Osteoblast (primary cell): ENCODE measurements at places on chromosomes 2 and 18. TPM values are rescaled to one million over a fixed set of nuclear protein-coding genes. Genes with fewer than 3 reads are reported as not detected.

- no peak for DNase-seq
These were observed 612.1 kb downstream of the KCNJ3 start for GRCh38 chr2:155310589-155310988.

GRCh38 chr2:49686291-49686690 lies 532.0 kb upstream of the FSHR start:
- no peak for DNase-seq

- DNase-seq = no peak
These were observed 115.7 kb downstream of the MSH2 start for GRCh38 chr2:47518497-47519146.

DNA sequence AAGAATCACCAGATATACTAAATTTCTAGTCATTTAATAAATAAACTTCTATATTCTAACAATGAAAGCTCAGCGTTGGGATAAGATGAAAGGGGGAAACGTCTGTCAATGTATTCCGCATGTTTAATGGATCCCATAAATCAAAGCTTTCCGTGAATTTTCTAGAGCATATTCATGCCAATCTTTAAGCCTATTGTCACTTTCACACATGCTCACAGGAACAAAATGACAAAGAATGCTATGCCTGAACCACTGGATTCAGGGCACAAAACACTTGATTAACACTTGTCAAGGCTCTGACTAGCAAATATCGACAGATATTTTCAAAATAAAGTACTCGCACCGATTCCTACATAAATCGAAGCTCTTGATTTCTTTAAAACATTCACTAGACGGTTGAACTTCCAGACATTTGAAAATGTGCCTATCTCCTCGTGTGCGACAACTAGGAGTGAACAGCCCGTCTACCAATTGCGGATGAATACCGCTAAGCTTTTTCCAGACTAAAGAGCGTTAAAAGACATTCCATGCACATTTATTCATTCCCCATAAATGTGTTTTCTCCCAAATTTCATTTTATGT lies 1.8 kb downstream of the TLK1 start:
- DNase-seq = no peak

DNA sequence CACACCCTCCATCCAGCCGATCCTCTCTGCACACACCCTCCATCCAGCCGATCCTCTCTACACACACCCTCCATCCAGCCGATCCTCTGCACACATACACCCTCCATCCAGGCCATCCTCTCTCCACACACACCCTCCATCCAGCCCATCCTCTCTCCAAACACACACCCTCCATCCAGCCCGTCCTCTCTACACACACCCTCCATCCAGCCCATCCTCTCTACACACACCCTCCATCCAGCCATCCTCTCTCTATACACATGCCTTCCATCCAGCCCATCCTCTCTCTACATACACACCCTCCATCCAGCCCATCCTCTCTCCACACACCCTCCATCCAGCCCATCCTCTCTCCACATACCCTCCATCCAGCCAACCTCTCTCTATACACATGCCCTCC lies 83.1 kb downstream of the EIPR1 start:
- DNase-seq = no peak

- DNase-seq = no peak
These were observed 139.5 kb upstream of the SETBP1 start for GRCh38 chr18:44541159-44541558.

DNA sequence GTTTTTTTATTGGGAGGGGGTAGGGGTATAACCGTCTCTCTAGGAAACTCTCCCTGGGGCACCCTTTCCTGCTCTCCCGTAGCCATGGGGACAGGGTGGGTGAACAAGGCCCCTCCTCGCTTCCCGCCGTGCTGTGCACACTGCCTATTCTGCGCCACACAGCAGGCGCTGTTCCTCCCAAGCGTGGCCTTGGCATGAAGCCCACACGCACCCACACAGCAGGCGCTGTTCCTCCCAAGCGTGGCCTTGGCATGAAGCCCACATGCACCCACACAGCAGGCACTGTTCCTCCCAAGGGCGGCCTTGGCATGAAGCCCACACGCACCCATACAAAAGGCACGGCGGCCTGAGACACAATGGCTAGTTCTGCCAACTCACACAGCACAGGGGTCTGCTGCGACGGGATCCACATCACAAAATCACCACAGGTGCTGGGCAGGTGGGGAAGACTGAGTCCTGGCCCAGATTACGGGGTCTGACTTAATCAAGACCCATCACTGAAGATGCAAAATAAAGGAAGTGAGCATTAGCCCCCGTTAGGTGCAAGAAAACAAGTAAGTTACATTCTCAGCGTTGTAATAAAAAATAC lies 46.6 kb upstream of the TPO start:
- DNase-seq = no peak

- no peak for DNase-seq
These were observed 28.3 kb upstream of the EPHA4 start for GRCh38 chr2:221600388-221600787.

- no peak for DNase-seq
These were observed 12.2 kb downstream of the PLB1 start for GRCh38 chr2:28507796-28508764.

DNA sequence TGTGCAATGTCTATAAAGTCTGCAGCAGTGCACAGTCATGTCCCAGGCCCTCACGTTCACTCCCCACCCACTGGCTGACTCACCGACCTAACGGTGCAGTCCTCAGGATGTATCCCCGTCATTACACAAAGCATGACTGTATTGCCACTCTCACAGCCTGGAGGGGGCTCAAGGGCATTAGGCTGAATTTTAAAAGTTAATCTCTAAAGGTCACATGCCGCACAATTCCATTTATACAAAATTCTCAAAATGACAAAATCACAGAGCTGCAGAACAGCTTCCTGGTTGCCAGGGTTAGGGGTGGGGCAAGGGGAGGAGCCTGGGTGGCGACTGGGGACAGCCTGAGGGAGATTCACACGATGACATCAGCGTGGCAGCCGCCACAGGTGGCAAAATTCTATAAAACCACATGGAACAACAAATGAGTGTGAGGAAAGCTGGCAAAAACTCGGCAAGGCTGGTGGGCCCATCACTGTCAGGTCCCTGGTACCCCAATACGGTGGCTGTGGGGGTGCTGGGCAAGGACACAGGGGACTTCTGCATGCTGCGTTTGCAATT lies 97.6 kb downstream of the NDUFA10 start:
- peak; percentile 98 for DNase-seq

GRCh38 chr2:99862566-99862965 lies 279.8 kb downstream of the AFF3 start:
- DNase-seq = no peak

- peak; percentile 76 for DNase-seq
These were observed 29.5 kb upstream of the SMAD7 start for GRCh38 chr18:48979944-48980890.

DNA sequence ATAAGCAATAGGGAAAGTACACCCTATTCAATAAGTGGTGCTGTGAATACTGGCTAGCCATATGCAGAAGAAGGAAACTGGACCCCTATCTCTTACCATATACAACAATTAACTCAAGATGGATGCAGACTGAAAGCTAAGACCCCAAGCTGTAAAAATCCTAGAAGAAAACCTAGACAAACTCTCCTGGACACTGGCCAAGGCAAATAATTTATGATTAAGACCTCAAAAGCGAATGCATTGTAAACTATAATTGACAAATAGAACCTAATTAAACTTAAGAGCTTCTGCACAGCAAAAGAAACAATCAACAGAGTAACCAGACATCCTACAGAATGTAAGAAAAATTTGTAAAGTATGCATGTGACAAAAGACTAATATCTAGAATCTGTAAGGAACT lies 41.1 kb upstream of the ASXL3 start:
- DNase-seq = no peak

GRCh38 chr2:188291617-188292347 lies at the start of gene GULP1:
GULP1 (plus strand) TSS chr2:188291874; CDS start chr2:188477703, 185,829 bp downstream.
- DNase-seq = peak; percentile 91

DNA sequence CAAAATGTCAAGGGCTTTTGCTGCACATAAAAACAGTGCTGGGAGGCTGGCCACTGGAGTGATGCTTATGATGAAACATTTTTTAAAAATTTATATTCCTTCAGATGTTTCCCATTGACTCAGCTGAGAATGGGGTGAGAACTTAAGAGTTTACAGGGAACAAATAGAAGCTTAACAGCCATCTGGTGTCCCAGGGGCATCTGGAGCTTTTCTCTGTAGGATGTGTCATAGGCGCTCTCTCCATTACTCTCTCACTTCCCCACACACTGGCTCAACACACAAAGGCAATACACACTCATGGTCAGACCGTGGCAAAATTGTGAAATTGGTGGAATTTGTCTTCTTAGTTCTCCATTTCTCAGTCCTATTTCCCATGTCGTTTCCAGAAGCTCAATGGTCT lies 783.1 kb upstream of the LRRTM1 start:
- DNase-seq = no peak

- no peak for DNase-seq
These were observed 251.1 kb upstream of the SMIM21 start for GRCh38 chr18:75678627-75679026.

DNA sequence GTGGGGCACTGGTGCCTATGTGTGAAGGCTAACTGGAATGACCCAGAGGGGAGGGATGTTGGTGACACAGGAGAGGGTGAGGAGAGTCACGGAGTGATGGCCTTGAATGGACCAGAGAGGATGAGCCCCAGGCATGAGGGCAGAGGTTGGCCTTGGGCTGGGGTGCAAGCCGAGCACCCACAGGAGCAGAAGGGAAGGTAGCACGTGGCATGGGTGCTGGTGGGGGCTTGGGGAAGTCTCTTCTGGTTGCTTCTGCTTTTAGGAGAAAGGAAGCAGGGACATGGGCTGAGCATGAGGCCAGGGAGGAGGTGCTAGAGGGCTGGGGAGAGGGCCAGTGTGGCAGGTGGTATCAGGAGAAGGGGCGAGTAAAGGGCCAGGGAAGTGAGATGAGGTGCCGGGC lies 183.8 kb downstream of the DYSF start:
- peak; percentile 49 for DNase-seq

- DNase-seq = no peak
These were observed 13.9 kb downstream of the UBE2F start for GRCh38 chr2:237980751-237981150.

DNA sequence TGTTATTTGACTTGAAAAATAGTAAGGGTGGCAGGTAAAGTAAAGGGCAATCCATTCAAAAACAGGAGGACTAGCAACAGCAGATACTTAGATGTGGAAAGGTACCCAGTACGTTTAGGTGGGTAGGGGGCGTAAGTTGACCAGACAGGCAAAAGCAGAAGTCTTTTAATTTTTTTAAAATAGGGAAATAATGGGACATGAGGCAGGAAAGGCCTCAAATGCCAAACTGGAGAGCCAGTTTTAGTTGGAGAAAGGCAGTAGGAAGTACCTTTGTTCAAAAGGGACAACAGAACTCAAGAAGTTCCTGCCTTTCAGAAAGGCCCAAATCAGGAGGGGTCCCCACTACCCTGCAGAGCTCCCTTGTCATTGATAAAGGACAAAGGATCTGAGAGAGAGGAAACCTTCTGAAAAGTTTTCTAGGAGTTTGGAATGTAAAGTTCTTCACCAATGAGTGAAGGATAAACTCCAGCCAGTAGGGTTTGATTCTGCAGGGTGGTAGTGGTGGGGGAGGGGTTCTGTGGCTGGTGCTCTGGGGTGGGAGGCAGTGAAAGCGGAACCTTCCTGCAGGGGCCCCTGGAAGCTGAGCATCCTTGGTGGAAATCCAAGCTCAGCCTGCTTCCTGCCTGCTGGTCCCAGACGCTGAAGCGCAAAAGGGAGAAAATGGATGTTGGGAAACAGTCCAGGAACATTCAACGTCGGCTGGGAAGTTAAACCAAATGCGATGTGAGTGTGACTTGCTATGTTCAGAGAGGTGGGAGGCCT lies 40.1 kb downstream of the TMEM17 start:
- DNase-seq = no peak

DNA sequence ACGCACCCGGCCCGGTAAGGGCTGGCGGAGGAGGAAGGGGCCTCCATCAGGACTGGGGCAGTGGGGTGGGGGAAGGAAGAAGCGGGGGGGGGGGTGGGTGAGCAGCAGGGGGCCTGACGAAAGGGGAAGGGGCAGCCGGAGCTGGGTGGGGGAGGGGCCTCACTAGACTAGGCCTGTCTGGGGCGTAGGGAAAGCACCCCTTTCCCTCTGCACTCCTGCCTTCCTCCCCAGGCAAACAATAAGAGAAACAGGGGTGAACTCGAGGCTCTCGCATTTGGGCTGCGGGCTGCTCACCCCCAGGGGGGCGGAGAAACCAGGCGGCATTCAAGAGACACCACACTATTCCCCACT lies 82.7 kb upstream of the POMC start:
- no peak for DNase-seq

GRCh38 chr2:162732946-162733698 lies 105.4 kb downstream of the KCNH7 start:
- DNase-seq = no peak

DNA sequence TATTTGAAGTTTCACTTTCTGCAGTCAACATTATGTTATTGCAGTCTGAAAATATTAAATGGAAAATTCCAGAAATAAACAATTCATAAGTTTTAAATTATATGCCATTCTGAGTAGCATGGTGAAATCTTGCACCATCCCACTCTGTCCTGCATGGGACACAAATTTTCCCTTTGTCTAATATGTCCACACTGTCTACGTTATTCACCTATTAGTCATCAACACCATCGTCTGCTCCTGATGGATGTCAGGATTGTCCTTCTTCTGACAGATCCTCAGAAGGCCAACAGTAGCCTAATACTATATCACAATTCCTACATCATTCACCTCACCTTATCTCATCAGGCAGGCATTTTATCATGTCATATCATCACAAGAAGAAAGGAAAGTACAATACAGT lies 163.1 kb downstream of the TXNL1 start:
- DNase-seq = no peak

- no peak for DNase-seq
These were observed 7.5 kb downstream of the LBX2 start for GRCh38 chr2:74491648-74492544.

GRCh38 chr2:216700088-216700567 lies 4.8 kb upstream of the IGFBP5 start:
- DNase-seq = no peak

ADCYAP1 gene
- total RNA-seq = not detected in 2 replicates

CGREF1 gene
- 6.8 and 14.5 TPM in 2 replicates for total RNA-seq

CTIF gene
- total RNA-seq = 58.6 and 65.9 TPM in 2 replicates

EDAR gene
- not detected in 2 replicates for total RNA-seq

KCNF1 gene
- total RNA-seq = under 0.01 TPM in 1 of 2 replicates, not detected in the other

CRIM1 gene
- 321 and 362 TPM in 2 replicates for total RNA-seq

SLC4A3 gene
- total RNA-seq = 2.5 and 3.8 TPM in 2 replicates

GPR39 gene
- 3.6 and 4.4 TPM in 2 replicates for total RNA-seq

CEP192 gene
- total RNA-seq = 29.7 and 29.8 TPM in 2 replicates

GKN2 gene
- total RNA-seq = not detected in 2 replicates

TUBA3E gene
- not detected in 2 replicates for total RNA-seq

TMEM163 gene
- total RNA-seq = under 0.01 TPM in 1 of 2 replicates, not detected in the other

CRACDL gene
- total RNA-seq = not detected in 2 replicates

TMEM131 gene
- total RNA-seq = 30.0 and 41.8 TPM in 2 replicates

SPATS2L gene
- 74.6 and 85.2 TPM in 2 replicates for total RNA-seq

AMER3 gene
- total RNA-seq = not detected in 2 replicates

INPP5D gene
- under 0.01 TPM in 2 replicates for total RNA-seq
